ENCODE measurements at places on chromosomes 13 and 19.

DNA sequence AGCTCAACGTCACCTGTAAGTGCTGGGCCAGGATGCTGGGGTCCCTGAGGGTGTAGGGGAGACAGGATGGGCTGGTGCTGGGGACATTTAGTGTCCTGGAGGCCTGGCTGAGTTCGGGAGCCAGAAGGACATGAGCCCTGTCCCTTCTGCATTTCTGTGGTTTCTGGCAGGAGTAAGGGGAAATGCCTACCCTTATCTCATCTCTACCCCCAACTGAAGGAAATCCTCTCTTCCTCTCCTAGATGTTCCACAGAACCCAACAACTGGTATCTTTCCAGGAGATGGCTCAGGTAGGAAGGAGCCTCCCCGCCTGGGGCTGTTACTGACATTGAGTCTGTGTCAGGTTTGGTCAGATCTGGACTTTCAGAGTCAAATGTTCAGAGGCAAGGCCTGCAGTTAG, 1.2 kb downstream of the CD33 start:
- DNase-seq: no peak

GRCh38 chr19:35279985-35280821, 2.1 kb upstream of the HAMP start:
- no peak for DNase-seq

GRCh38 chr13:73952648-73953047, 181.6 kb downstream of the KLF12 start:
- no peak for DNase-seq

GRCh38 chr19:42568006-42568405, 26.7 kb downstream of the CEACAM8 start:
- no peak for DNase-seq

GRCh38 chr13:49214917-49215376, 5.2 kb upstream of the MLNR start:
- DNase-seq: no peak

- no peak for DNase-seq
Measured at GRCh38 chr19:13942023-13942684, 3.9 kb upstream of the PODNL1 start.

DNA sequence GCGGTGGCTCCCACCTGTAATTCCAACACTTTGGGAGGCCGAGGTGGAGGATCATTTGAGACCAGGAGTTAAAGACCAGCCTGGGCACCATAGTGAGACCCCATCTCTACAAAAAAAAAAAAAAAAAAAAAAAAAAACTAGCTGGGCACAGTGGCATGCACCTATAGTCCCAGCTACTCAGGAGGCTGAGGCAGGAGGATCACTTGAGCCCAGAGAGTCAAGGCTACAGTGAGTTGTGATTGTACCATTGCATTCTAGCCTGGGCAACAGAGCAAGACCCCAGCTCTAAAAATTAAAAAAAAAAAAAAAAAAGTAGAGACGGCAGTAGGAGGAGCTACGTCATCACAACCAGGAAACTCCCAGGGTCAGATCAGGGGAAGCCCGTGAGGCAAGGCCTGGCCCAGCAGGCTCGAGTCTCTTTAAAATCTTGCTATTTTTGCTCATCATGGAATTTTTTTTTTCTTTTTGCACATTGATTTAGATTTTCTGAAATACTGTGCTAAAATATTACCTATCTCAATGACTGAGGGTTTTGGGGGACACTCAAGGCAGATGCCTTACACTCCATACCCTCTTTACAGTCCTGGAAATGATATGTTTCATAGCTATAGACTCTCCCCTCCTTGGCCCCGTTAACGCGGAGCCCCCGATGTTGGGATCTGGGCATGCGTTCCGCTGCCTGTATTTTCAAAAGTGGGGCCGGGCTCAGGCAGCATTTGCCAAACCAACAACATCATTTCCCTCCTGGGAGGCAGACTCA, 44.4 kb upstream of the USE1 start:
- DNase-seq: no peak
